ENCODE measurements at places on chromosomes 4 and X. TPM values are rescaled to one million over a fixed set of nuclear protein-coding genes. Genes with fewer than 3 reads are reported as not detected.

Gene MBNL3
- total RNA-seq: 1.3 TPM

Gene MAGEE1
- total RNA-seq: 2.9 TPM

Gene CT45A3
- not detected for total RNA-seq

Gene ZNF630
- 1.2 TPM for total RNA-seq

Gene RRH
- not detected for total RNA-seq

Gene CSAG2
- total RNA-seq: not detected

Gene YIPF6
- 40.2 TPM for total RNA-seq

Gene NXF2B
- not detected for total RNA-seq

Gene RAB40AL
- 0.99 TPM for total RNA-seq

Gene CHST7
- 12.7 TPM for total RNA-seq

Gene SPANXN4
- total RNA-seq: not detected

Gene N4BP2
- 2.5 TPM for total RNA-seq

Gene LRIT3
- total RNA-seq: 0.03 TPM

Gene CTAG1A
- not detected for total RNA-seq

Gene MAB21L2
- total RNA-seq: 4.6 TPM

Gene PNMA6F
- not detected for total RNA-seq

Gene STBD1
- 11.1 TPM for total RNA-seq

Gene PRDM5
- total RNA-seq: 8.2 TPM

Gene SSX2
- not detected for total RNA-seq

Gene TLL1
- 0.10 TPM for total RNA-seq

Gene STARD8
- total RNA-seq: 1.6 TPM

Gene GPR143
- not detected for total RNA-seq

Gene CSAG1
- not detected for total RNA-seq

Gene CYBB
- not detected for total RNA-seq

Gene USP17L11
- total RNA-seq: not detected

Gene BRS3
- total RNA-seq: not detected

Gene TRAPPC11
- total RNA-seq: 45.1 TPM

Gene BANK1
- 0.30 TPM for total RNA-seq

Gene KIAA1210
- total RNA-seq: not detected

Gene XK
- 0.13 TPM for total RNA-seq

Gene RAI2
- 2.0 TPM for total RNA-seq

Gene ADGRL3
- 0.56 TPM for total RNA-seq

Gene DDX53
- total RNA-seq: not detected

Gene ATP1B4
- not detected for total RNA-seq

Gene GYPA
- not detected for total RNA-seq

Measured in smooth muscle cell of the pulmonary artery (primary cell).